Ovary (tissue), 10 donors: ENCODE measurements at places on chromosomes 2 and 18. TPM values are rescaled to one million over a fixed set of nuclear protein-coding genes. Genes with fewer than 3 reads are reported as not detected.

Gene CABLES1
- 4.0 TPM for polyA plus RNA-seq

Gene ZNF142
- polyA plus RNA-seq = 8.2 TPM

Gene CD207
- 0.35 TPM for polyA plus RNA-seq

Gene TANK
- polyA plus RNA-seq = 38.8 TPM

- DNase-seq = no peak
These were observed 510.3 kb downstream of the ZNF804A start for GRCh38 chr2:185108588-185108987.

- DNase-seq = no peak
These were observed 597.5 kb downstream of the SLC4A3 start for GRCh38 chr2:220224691-220225543.

GRCh38 chr2:15527074-15527739 lies 33.9 kb downstream of the NBAS start:
- no peak for DNase-seq

GRCh38 chr18:48808476-48808875 lies 142.3 kb downstream of the SMAD7 start:
- no peak for DNase-seq

DNA sequence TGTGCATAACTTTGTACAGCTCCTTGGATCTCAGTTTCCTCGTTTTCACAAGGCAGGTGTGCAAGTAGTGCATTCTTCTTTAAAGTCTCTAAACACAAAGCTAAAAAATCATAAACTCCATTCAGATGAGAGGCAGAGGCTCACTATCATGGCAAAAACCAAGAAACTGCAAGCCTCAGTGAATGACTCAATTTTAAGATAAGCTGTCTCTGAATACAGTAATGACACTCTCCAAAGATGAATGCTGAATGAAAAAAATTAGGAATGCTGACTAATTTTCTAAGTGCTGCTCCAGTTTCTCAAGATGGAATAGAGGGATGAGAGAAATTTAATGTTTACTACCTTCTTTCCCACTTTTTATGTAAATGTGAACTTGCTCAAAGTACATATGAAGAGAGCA lies 17.2 kb downstream of the B4GALT6 start:
- no peak for DNase-seq

- DNase-seq = no peak
These were observed 1.1 kb downstream of the GRP start for GRCh38 chr18:59220784-59221765.

GRCh38 chr2:196331143-196331542 lies 159.8 kb upstream of the STK17B start:
- no peak for DNase-seq

DNA sequence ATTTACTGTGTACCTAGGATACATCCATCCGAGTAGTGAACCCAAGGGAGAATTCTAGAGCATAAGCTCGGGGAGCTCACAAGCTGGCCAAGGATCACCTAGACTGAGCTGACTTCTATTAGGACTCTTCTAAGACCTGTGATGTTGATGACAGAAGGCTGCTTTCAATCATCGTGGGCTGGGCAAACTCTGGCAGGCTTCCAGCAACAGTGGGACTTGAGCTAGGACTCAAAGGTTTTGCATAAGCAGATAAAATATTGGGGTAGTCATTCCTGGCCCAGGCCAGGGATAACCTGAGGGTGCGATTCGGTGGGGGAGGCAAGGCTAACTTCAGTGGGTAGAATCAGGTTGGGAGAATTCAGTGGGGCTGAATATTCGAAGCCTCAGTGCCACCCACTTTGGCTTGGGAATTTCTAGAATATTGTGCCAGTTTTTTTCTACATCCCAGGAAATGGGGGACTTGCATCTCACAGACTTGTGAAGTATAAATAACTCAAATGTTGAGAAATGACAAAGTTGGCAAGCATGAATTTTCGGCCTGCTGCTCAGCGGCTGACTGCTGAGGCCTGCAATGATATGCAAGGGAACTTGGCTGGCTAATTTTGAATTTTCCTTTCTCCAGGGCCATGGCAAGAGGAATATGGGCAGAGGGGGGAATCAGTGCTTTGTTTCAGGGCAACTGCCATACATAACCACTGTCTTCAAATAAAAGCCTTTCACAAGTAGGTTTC lies 274.3 kb downstream of the PRKCE start:
- no peak for DNase-seq

DNA sequence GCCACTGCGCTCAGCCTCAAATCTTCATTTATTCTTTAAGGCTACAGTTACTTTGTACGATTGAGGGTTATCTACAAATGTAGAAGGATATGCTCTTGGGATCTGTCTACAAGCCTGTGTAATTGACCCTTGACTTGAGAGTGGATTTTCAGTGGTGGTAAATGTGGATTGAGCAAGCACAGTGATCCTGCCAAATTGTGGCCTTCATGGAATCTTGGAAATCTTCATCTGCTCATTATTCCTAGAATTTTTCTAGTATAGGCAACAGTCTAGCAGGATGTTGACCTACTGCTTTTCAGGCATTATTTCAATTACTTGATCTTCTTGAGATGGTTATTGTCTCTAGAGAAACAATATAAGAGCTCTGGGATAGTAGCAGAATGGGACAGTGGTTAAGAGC lies 226.1 kb upstream of the REV1 start:
- no peak for DNase-seq

GRCh38 chr18:4157352-4157751 lies 297.8 kb downstream of the DLGAP1 start:
- DNase-seq = no peak

DNA sequence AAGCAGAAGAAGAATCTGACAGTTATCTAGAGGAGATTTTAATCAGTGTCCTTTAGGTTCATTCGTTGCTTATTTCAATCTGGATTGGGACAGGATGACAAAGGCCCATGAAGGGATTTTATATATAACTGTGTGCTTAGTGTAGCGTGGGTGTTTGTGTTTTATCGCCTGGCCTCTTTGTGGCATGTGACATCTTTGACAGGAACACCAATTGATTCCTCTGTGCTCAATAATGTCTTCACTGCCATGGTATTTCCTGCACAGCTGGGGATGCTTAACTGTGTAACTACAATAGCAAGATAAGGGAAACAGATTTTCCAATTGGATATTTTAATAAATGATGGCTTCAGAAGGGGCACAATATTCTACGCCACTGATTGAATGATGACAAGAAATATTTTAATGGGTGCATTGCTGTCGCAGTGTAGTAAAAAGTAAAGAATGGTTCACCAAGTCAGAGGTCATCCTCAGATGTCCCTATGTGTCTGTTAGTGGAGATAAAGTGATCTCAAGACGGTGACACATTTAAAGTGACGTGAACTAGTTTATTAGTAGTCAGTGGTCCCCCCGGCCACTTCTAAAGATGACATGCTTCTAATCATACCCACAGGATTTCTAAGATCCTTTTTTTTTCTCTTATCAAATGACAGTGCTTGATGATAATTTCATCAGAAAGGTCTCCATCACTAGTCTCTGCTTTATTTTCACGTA lies 160.4 kb downstream of the AGAP1 start:
- no peak for DNase-seq
